Stomach (tissue), 19 donors: ENCODE measurements at places on chromosomes 4 and X.

- peak; percentile 19 for DNase-seq
Observed at GRCh38 chrX:6386837-6387236, 148.1 kb downstream of the VCX3A start.

DNA sequence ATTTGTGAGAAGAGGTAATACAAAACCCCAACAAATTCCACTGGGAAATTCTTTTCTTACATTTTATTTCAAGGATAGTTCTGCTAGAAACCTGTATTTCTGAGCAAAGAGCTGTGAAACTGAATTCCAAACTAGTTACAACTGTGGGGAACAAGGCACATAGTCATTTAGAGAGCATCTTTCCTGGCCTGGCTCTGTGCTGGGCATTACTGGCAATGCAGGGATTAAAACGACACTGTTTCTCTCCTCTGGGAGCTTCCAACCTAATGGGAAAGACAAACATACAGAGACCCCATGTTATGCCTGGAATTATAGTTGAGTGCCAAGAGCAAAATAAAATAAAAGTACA, 36.5 kb downstream of the SUPT20HL1 start:
- DNase-seq, result no peak

DNA sequence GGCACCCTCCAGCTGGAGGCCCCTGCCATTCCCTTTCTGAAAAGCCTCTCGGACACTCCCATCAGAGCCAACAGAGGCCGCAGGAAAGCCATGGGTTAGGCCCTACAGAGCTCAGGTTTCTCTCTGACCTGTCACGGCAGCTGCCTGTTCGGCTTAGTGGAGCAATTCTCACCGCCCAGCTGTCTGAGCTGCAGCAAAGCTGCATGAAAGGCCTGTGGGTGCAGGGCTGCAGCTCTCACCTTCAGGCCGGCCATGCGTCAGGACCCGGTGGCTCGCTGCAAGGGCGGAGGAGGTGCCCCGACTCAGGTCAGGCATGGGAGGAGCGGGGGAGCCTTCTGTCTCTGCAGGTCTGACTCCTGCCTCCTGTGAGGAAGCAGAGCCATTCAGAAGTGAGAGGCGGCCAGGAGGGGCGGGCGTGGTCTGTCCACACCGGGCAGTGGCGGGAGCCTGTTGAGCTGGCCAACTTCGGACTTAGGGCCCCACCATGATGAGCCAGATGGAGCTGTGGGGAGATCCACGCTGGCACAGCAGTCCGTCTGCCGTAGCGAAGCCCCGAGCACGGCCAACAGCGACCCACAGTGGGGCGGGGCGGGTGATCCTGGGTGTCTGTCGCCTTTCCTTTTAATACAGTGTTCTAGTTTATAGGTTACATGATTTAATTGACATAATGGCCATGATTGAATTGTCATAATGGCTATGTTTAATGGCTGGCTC, 23.4 kb downstream of the PDE6B start:
- no peak for DNase-seq

DNA sequence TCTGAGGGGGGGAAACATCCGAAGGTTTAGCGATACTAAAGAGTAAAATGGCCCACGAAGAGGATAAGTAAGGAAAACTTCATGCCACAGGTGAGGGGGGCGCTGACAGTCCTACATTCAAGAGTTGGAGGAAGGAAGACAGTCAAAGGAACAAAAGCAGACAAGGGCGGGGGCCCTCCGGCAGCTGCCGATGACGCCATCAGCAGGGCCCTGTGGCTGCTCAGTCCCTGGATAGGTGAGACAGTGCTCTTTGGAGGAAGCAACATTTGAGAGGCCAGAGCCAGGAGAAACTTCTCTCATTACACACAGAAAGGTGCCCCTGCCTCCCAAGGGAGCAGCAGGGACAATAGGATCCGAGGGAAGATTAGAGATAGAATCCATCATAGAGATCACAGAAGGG, 41.5 kb downstream of the RAB40AL start:
- DNase-seq, result no peak

DNA sequence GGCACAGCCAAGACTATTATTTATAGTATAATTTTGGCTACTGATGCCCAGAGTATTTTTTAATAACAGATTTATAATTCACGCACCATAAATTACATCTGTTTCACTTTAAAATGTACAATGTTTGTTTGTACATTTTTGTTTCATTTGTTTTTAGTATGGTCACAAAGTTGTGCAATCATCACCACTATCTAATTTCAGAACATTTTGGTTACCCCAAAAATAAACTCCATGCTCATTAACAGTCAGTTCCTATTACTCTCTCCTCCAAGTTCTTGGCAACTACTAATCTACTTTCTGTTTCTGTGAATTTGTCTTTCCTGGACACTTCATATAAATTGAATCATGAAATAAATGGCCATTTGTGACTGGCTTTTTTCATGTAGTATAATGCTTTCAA, 176.7 kb downstream of the SH3BGRL start:
- no peak for DNase-seq

DNA sequence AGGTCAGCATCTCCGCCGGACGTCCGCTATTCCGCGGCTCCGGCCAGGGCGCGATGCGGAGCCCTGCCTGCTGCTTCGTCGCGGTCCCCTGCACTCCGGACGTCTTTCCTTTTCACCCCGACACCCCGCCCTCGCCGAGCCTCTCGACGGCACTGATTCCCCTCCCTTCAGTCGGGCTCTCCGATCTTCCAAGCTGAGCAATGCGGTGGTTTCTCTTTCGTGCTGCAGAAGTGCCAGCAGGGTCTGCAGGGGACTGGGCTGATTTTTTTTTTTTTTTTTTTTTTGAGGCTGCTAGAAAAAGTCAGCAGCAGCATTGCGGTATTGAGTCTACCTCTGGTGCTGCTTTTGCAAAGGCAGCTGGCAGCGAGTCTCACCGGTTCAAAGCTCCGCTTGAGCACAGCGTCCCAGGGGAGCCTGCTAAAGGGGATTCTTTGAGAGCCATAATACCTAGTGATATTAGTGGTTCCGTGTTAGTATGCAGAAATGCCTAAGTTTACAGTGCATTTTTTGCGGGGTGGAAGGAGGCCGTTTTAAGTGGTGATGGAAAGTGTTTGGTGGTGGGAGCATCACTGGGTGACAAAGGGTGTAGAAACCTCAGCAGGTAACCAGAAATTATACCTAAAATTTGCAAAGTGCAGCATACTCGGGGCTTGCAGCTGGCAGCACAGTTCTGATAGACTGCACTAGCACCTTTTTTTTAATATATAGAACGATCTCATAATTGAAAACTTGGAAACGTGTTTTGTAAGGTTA, 969 bp downstream of the STIM2 start:
- DNase-seq, result peak; percentile 89

GRCh38 chrX:44003975-44004374, 30.8 kb upstream of the NDP start:
- DNase-seq, result no peak

DNA sequence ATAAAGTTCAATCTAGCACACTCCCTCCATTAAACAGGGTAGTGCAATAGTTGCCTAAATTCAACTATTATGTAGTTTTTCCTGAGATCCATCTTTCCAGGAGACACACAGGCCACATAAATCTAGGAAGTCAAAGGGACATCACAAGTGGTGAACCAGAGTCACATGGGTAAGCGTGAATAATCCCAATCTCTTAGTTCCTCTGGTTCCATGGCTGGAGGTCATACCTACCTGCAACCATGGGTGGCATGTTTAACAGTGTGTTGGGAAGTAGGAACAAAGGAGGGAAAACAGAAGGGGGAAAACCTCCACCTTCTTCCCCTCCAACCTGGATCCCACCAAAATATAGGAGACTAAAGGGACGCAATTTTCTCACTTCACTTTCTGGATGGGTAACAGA, 2651.6 kb downstream of the ARAP2 start:
- no peak for DNase-seq

GRCh38 chr4:185912779-185913178, 100.8 kb upstream of the SORBS2 start:
- no peak for DNase-seq
